ENCODE measurements at places on chromosomes 6 and 20.

DNA sequence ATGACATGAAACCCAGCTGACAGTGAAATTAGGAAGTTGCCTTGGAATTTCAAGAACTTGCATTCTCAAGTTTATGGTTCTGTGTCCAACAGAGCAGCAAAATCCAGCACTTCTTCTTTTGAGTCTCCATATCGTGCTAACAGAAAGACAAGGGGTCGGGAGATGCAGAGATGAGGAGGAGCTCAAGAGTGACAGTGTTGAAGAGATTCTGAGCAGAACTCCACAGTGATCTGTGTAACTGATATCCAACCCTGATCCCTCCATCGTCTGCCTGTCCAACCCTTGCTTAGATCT lies 21.2 kb upstream of the BTN1A1 start:
- DNase-seq, result no peak

DNA sequence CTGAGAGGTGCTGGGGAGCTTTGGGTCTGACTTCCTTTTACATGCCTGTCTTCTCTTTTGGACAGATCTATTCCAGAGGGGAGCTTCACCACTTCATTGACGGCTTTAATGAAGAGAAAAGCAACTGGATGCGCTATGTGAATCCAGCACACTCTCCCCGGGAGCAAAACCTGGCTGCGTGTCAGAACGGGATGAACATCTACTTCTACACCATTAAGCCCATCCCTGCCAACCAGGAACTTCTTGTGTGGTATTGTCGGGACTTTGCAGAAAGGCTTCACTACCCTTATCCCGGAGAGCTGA lies 13.1 kb downstream of the PRDM1 start:
- no peak for DNase-seq

DNA sequence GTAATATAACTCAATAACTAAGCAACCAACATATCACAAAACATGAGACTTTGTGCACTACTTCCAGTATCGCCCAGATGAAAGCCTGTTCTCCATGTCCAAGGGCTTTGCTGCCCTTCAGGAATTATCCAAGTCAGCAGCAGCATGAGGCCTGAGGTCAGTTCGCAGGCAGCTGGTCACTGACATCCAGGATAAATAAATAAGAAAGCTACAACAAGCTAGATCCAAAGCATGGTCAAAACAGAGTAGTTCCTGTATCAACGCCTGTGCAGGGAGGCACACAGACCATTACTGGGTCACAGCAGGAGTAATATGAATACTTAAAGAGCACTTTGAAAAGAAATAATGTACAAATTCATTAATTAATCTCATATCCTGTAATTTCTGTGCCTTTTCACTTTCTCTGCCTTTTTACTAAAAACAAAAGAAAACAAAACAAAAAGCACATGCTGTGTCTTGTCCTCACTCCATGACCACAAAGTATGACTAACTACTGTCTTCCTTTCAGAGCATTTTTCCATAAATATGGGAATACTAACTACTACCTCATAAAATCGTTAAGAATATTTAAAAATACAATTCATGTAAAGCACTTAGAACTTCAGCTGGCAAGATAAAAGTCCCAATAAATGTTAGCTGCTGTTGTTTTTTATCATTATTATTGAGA lies 374.9 kb upstream of the IRAK1BP1 start:
- no peak for DNase-seq

DNA sequence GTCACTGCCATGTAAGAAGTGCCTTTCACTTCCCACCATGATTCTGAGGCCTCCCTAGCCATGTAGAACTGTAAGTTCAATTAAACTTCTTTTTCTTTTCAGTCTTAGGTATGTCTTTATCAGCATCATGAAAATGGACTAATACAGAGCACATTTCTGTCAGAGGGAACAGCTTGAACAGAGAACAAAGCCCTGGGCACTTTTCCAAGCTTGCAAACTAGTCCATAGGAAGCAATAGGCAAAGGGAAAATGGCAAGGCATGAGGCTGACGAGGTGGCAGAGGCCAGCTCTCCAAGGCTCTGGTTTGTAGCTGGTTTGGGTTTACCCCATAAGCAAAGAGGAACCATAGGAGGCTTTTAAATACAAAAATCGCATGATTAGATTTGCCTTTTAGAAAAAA lies 185.1 kb upstream of the HDDC2 start:
- DNase-seq, result peak; percentile 33

DNA sequence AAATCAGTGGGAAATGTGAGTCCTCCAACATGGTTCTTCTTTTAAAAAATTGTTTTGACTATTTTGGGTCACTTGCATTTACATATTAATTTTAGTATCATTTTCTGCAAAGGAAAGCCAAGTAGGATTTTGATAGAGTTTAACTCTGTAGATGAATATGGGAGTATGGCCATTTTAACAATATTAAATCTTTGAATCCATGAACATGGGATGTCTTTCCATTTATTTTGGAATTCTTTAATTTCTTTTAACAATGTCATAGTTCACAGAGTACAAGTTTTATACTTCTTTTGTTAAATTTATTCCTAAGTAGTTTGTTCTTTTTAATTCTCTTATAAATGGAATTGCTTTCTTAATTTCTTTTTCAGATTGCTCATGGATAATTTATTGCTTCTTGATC lies 56.5 kb upstream of the ARMC2 start:
- no peak for DNase-seq

GRCh38 chr6:150063640-150064039 lies 5.3 kb downstream of the ULBP3 start:
- no peak for DNase-seq

- no peak for DNase-seq
These were observed 136.7 kb upstream of the RALGAPA2 start for GRCh38 chr20:20849161-20849560.

All from pulmonary artery endothelial cell (primary cell).